Left lobe of liver (tissue), 2 donors: ENCODE measurements at places on chromosomes 1 and 21. TPM values are rescaled to one million over a fixed set of nuclear protein-coding genes. Genes with fewer than 3 reads are reported as not detected.

The C1orf232 gene
- not detected for total RNA-seq

The CELA3B gene
- 7.4 TPM for total RNA-seq

DNA sequence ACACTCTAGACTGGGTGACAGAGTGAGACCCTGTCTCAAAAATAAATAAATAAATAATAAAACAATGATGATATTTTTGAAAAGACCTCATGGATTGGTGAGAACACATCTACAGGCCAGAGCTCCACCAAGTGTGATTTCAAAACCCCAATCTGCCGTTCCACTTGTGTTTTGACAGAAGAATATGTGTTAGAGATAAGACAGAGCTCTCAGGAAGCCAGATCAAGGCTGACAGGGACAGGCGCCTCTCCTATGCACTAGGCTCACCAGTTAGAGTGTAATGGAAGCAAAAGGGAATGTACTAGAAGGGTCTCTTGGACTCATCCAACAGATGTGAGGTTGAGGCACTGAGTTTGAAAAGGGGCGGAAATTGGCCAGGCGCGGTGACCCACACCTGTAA is 110.7 kb upstream of the ERRFI1 start:
- DNase-seq = no peak

- DNase-seq = no peak
Measured at GRCh38 chr1:28517649-28517999, 11.8 kb downstream of the RCC1 start.

DNA sequence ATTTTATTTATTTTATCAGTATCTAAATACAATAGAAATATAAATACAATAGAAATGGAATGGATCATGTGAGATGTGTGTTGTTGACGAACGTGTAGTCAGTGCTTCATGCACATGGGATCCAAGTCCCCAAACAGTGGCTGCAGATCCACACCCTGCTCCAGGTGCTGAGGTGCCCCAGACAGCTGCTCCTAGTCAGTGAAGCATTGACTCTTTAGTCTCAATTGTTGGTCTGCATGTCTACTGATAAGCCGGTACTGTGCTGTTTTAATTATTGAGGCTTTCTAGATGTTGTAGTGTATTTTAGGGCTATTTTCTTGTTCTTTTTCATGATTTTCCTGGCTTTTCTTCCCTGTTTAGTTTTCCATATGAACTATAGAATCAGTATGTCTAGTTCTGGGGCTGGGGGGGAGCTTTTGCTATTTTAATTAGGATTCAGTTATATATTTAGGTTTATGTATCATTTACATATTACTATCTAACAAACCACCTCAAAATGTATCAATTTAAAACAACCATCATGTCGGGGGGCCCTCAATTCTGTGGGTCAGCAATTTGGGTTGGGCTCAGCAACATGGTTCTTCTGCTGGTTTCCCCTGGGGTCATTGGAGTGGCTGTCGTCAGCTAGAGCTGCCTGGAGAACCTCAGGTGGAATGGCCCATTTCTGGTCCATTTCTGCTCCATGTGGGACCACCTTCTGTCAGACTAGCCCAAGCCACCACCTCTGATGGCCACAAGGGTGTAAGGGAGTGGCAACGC is 63.2 kb upstream of the TRAPPC10 start:
- no peak for DNase-seq

The GJA4 gene
- total RNA-seq = 12.5 TPM

DNA sequence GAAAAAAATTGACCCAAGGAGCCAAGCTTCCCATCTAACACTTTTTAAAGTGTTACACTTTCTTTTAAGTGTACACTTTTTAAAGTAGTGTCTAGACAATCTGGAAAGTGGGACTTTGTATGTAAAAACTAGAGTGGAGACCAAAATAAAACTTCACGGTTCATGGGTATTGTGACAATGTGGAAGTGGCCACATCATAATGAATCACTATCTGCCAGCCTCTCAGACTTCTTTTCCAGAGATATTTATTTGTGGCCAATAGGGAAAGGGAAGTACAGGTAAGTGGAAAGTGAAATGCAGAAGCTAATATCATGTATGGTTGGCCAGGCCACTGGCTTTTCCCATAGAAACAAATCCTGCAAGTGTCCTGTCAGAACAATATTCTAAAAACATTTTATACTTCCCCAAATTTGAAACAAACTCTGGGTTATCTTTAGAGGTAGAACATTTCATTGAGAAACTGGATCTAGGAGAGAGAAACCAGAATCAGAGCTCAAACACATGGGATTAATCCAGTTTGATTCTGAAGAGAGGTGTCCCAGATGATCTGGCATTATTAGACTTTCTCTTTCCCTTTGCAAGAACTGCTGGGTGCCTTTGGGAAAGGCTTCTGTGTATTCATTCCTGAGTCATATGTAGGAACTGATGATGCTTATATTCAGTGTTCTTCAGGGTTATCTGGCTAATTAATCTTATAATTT is 2.0 kb downstream of the TNFSF18 start:
- no peak for DNase-seq

DNA sequence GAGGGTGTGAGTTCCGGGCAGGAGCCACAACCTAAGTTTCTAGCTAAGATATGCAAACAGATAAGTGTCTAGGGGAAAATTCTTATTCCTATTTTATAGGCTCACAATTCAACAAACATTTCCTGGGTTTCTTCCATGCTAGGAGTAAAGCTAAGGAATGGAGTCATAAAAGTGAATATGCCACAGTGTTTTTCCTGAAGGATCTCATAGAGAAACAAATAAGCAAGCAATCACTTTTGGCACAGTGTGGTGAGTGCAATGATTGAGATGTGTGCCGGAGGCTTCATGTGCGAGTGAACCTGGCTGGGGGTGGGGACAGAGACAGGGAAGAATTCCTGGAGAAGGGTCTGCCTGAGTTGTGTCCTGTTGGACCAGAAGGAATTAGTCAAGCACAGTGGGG is 147.4 kb downstream of the TENT5C start:
- no peak for DNase-seq

The SYT11 gene
- 0.58 TPM for total RNA-seq

DNA sequence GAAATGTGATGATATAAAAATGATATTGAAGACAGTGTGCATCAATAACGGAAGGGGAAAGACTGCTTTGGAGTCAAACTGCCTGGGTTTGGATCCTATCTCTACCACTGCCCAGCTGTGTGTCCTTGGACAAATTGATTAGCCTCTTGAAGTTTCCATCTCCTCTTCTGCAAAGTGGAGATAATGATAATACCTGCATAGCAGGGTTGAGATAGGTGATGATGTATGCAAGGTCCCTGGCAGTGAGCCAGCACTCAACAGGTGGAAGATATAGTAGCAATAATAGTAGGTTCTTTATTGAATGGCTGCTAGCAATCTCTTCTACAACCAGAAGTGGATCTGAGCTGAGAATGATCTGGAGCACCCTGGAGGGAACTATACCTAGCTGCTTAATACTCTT is 166.7 kb downstream of the MIS18A start:
- DNase-seq = no peak

DNA sequence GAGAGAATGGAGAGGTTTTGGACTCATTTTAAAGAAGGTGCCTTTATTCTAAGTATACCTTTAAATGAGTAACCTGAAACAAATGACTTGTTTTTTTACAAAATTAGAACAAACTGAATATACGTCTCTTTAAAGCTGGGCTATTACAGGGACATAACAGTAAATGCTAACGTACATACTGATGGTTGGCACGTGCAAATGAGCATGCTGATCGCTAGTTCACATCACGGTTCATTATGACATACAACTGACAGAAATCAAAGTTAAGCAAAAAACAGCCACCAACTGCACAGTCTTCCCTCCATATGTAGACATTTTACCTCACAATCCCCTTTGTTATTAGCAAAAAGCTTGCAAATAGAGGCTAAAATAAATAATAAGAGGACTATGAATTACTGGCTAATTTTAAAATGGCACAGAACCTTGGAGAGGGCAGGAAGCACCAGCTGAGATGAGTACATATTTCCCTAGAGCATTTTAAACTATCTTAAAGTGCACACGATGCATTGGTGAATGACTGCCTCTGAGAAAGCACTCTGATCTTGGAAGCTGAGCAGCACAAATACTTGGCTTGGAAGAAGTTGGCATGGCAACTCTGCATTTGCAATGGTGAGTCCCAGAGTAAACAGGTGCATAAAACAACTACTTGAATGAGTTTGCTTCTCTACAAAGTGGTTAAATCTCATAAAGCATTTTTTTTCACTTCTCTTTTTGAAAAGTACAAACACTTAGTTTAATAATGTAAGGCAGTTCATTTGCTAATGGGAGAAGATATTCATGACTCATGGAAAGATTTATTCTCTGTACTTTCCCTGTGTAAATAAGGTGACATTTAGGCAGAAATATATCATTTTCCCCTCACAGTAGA is 204.7 kb downstream of the LHX8 start:
- DNase-seq = no peak

DNA sequence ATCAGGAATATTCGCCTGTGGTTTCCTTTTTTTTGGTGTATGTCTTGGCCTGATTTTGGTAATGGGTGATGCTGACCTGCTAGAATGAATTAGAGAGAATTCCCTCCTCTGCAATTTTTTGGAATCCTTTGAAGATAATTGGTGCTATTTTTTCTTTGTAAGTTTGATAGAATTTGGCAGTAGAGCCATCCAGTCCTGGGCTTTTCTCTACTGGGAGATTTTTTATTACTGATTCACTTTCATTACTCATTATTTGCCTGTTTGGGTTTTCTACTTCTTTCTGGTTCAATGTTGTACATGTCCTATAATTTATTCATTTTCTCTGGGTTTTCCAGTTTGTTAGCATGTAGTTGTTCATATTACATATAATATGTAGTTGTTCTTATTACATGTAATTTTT is 48.7 kb downstream of the NTMT2 start:
- DNase-seq = no peak

- no peak for DNase-seq
Measured at GRCh38 chr1:196897158-196897828, 9.4 kb downstream of the CFHR4 start.

- DNase-seq = no peak
Measured at GRCh38 chr21:43906585-43907370, 41.8 kb downstream of the AGPAT3 start.

The ABCA4 gene
- total RNA-seq = 0.83 TPM

The S100A1 gene
- 1.7 TPM for total RNA-seq

The SLC19A2 gene
- total RNA-seq = 9.1 TPM

GRCh38 chr1:114218361-114219171 is 64.9 kb upstream of the SYT6 start:
- DNase-seq = no peak

DNA sequence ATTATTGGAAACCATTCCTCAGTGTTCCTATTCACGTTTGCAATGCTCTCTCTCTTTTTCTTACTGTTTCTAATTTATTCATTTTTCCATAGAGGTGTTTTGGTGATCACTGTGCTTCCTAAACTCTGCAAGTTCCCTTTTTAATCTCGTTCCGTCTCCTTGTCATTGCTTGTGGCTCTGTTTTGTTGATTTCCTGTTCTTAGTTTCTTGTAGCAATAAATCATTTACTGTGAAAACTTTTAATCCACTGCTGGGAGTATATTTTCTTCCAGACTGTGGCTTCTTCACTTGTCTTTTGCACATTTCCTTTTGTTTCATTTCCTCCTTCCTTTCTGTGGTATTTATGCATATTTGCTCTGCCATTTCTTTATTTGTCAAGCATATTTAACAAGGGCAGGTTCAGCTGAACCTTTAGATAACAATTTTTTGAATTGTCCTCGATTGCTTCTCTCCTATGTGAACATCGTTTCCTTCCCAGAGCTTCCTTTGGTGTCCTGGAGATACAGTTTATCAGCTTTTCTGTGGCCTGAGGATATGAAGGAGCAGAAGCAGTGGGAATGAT is 3.6 kb downstream of the B3GALT5 start:
- no peak for DNase-seq

GRCh38 chr1:109158433-109158832 is 44.5 kb downstream of the ELAPOR1 start:
- no peak for DNase-seq

DNA sequence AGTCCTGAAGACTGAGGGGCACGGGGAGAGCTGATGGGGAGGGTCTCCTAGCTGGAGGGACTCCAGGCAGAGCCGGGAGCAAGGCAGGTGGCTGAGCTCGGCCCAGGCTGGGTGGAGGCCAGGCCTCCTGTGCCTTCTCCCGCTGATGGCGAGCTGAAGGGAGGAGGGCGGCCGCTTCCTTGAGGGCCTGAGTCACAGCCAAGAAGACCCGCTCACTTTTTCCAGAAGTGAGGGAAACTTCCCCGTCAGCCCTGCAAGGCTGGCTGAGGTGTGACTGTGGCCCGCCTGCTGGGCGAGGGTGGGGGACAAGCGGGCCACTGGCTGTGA is 1.7 kb upstream of the VWA1 start:
- DNase-seq = no peak

DNA sequence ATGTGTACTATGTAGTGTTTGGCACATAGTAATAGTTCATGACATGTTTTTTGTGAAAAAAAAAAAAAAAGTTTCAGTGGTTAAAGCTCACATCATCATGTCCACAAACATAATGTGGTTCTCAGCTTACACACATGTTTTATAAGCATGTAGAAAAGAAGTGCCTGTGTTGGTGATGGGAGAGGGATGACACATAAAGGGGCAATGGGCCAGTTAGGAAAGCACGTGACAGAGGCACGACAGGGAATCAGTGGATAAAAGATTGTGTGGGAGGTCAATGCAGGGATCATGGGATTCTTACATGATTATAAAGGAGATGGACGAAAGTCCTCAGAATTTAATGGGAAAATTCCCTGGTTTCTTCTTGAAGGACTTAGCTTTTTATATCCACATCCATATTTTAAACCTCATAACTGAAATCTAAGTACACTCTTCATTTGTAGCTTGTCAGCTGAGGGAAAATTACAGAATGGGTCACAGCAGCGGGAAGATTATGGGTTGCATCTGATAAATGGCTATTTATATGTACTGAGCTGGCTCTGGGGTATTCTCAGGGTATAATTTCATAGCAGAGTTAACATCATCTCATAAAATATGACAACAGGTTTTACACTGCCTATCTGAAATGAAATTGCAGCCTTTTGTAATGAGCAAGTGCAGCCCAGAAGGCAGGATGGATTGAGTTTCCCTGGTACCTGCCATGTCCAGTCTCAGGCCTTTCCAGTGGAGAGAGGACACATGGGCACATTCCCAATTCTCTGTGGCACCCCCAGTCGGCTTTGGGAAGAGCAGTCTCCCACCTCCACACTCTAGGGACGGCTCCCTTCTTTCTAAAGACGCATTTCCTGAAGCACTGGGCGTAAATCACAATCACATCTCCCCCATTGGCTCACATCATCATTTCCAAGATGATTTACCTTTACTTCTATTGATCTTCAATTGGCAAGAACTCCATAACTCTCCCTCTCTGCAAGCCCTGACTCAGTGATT is 42.3 kb upstream of the NHLH2 start:
- DNase-seq = no peak

DNA sequence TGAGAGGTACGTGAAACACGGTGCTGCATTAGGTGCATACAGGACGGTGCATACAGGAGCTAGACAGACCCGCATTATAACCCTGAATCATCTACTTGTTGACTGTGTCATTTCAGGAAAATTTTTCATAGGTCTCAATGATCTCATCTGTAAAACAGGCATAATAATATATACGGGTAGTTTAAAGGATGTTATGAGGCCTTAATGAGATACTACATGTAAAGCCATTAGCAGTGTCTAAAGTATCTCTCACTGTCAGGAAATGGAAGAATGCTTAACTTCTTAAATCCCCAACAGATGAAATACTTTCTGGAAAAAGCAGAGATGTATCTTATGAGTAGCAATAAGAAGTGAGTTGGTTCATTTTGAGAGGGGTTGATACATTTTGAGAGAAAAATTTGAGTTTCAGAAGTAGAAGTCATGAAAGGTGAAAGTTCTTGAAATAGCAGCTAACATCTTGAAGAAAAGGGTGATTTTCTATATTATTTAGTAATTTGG is 669.6 kb downstream of the PTPRC start:
- DNase-seq = no peak

GRCh38 chr1:9331558-9332346 is 39.1 kb downstream of the SPSB1 start:
- no peak for DNase-seq

The FMO5 gene
- total RNA-seq = 108 TPM

- no peak for DNase-seq
Measured at GRCh38 chr1:209349363-209350308, 233.9 kb upstream of the CAMK1G start.
